ENCODE measurements at places on chromosomes 6 and 20.

DNA sequence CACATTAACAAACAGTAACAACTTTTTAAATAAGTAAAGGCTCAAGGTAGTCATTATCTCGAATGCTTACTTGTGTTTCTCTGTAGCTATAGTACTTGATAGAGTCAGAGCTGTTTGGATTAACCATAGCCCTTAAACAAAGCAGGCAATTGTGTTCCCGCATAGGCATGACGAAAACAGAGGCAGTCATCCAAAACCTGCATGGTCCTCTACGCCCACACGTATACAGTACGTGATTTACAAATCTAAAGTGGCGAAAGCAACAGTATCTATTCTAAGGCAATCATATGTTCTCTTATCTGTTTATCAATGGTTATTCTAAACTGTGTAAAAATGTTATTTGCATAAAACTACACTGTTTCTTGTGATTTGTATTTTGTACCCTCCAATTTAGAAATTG is 31.8 kb downstream of the HFE start:
- DNase-seq, result peak; percentile 18

GRCh38 chr20:62428002-62428372 is 648 bp upstream of the RBBP8NL start:
- no peak for DNase-seq

GRCh38 chr6:128723667-128724066 is 159.3 kb upstream of the LAMA2 start:
- no peak for DNase-seq

DNA sequence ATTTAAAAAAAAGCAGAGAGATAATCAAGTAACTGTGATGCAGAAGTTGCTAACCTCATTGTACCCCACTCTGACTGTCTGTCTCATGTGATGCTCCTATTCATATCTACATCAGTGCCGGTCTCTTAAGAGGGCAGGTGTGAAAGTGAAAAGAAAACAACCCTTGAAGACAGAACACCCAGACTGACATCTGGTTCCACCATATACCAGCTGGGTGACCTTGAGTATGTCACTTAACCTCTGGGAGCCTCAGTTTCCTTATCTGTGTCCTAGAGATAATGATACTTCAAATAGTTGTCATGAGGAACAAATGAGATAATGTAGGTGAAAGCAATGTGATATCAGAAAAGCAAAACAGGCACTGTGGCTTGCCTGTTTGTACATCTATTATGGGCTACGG is 426.8 kb upstream of the SOX4 start:
- DNase-seq, result no peak

DNA sequence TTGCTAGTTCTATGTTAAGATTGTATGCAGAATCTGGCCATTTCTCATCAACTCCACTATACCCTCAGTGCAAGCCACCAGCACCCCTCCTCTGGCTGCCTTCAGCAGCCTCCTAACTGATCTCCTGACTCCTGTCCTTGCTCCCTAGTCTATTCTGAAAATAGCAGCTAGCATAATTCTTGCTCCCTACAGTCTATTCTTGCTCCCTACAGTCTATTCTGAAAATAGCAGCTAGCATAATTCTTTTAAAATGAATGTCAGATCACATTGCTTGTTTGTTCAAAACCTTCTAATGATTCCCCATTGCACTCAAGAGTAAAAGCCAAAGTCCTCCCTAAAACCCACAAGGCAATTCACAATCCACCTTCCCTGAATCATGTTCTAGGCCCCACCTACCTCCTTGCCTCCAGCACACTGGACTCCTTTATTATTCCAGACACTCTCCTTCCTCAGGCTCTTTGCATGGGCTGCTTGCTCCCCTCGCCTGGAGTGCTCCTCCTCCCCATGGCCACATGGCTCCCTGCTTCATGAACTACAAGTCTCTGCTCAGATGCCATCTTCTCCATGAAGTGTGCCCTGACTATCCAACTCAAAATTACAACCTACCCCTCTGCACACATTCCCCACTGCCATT is 164.2 kb upstream of the TNFAIP3 start:
- DNase-seq, result no peak

DNA sequence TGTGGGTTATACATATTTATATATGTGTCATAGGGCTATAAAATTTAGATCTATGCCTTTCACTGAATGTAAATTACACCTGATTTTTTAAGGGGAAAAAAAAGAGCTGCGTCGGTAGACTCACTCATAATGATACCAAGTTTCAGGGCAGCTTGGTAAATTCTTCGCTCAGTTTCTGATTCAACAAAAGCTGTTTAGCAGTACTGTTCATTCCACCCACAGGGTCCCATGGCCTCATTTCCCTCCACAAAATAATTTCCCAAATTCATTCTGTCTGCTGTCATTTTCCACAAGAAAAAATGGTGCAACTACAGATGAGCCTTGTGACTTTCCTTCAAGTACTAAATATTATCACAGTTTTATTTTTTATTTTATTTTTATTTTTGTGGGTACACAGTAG is 63.7 kb downstream of the PAK5 start:
- DNase-seq, result no peak

GRCh38 chr6:168638468-168639271 is 197.7 kb downstream of the SMOC2 start:
- DNase-seq, result no peak

GRCh38 chr6:85077098-85077497 is 312.7 kb upstream of the TBX18 start:
- DNase-seq, result no peak

- peak; percentile 96 for DNase-seq
Measured at GRCh38 chr20:62953839-62954703, 1.6 kb downstream of the SLC17A9 start.

DNA sequence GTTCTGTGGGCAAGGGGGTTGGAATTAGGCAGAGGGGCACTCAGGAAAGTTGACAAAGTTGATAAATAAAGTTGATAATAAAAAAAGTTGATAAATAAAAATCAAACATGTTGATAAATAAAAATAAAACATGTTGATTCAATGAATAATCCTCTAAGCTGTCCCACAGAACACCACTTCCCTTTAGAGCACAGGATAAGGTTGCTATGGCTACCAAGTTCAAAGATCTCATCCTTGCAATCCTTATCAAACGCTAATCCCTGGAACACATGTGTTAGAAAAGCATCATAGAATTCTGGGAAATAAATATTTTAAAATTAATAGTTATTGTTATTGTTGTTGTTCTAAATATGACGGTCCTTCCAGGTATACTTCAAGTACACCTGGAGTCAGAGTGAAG is 33.9 kb downstream of the MBOAT1 start:
- DNase-seq, result no peak

DNA sequence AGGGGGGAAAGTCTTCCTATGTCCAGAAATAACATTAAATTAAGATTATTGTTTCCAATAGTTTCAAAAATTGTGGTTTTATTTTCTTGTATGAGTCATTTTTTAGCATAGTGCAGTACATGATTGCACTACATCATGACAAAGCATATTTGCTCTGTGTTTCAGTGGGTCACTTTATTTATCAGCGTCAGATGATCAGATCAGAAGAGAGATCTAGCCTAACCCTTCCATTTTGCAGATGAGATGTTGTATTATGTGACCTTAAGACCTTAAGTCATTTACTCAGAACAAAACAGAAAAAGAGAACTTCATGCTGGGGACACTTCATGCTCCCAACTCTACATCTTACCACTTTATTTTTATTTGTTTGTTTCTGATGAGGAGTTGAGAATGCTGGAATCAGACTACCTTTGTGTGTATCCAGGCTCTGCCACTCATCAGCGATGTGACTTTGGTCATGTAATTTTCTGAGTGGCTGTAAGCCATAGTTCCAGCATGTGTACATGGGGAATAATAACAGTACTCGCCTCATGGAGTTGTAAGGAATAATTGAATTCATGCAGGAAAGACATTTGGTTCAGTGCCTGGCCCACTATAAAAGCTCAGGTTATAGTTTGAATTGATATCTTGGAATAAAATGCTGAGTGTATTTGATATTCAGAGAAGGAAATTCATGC is 13.5 kb downstream of the EYA4 start:
- peak; percentile 17 for DNase-seq

GRCh38 chr20:10806539-10806938 is 132.7 kb upstream of the JAG1 start:
- DNase-seq, result no peak

Data from suppressor macrophage (primary cell).